ENCODE measurements at places on chromosomes 12 and 14. TPM values are rescaled to one million over a fixed set of nuclear protein-coding genes. Genes with fewer than 3 reads are reported as not detected.

DNA sequence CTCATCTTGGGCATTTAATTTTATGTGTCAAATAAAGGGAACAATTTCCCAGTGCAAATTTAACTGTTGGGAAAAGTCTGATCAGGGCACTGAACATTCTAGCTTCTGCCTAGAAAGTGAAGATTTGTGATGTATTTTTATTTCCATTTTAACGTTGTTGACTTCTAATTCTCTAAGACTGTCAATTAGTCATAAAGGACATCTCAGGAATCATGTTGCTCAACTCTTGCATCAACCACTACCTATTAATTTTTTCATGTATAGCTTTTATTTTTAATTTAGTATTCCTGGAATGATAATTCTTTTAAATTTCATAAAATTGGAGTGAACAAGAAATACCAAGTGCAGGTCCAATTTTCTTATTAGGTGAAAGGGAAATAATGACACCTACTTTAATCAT, 87.9 kb upstream of the METAP2 start:
- DNase-seq = no peak

- no peak for DNase-seq
These were observed 37.0 kb upstream of the MED13L start for GRCh38 chr12:116314477-116314876.

DNA sequence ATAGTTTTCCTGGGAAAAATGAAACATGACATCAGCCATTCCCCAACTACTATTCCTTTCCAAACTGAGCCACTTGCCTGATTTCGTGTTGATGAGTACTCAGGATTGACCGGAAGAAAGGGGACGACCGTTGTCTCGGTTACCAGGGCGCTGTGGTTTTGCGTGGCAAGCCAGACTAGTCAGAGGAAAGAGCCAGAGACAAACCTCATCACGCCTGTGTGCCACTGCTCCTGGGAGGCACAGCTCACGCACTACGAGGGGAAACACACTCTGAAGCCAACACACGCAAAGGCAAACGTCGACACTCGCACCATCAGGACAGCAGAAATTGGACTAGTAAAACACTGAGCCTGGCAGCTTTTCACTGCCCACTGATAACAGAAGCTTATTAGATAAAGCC, 35.0 kb downstream of the GIT2 start:
- no peak for DNase-seq

Gene KDM2B
- total RNA-seq = 32.4 TPM

Measured in myocyte (in vitro differentiated cells).